Fibroblast of skin of abdomen (primary cell): ENCODE measurements at places on chromosomes 11 and 22.

GRCh38 chr11:1032310-1032891 lies 4.1 kb downstream of the MUC6 start:
- no peak for DNase-seq

DNA sequence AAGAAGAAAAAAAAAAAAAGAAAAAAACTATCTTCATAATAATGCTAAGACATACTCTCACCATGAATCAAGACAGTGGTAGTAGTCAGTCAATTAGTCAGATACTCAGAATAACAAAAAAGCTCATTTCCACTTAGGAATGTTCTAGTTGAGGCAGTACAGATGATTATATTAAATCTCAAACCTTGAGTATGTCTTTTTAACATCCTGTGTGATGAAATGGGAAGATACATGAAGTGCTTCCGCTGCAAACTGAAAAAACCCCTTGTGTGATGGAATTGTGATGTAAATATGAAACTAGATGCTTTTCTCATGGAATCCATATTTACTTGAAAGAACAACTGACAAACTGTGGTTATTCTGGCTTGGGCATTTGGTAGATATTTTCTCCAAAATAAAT lies 13.7 kb downstream of the AMOTL1 start:
- DNase-seq, result peak; percentile 65

- no peak for DNase-seq
These were observed 23.7 kb downstream of the NCF4 start for GRCh38 chr22:36884349-36885158.

GRCh38 chr22:38220653-38221386 lies 19.0 kb downstream of the MAFF start:
- no peak for DNase-seq

GRCh38 chr22:42883121-42883520 lies 26.0 kb upstream of the ARFGAP3 start:
- DNase-seq, result no peak

GRCh38 chr22:43563571-43563970 lies 151.8 kb downstream of the MPPED1 start:
- DNase-seq, result no peak

- no peak for DNase-seq
These were observed 28.4 kb upstream of the HMOX1 start for GRCh38 chr22:35352214-35353111.

DNA sequence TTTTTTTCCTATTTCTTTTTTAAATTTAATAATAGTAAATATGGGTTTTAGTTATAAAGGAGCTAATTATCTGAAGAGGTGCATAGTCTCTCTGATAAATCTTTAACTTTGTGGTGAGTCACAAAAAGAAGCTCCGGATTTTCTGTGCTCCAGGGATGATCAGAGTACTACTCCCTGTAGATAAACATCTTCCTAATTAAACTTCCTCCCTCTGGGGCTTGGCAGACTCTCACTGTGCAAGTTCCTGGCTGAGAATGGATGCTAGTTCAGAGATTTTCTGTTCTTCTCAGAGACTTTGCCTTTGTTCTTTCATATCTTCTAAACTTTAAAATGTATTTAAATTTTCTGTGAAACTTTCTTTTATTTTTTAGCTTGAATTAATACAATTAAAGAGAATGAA lies at the start of gene OR10G7:
OR10G7 (minus strand) TSS at position 72 of the 400 bp plus-strand sequence. CDS start 2,324 bp downstream, outside the sequence.
- DNase-seq, result no peak

- DNase-seq, result no peak
These were observed 5.2 kb upstream of the MUC5AC start for GRCh38 chr11:1152316-1153104.

DNA sequence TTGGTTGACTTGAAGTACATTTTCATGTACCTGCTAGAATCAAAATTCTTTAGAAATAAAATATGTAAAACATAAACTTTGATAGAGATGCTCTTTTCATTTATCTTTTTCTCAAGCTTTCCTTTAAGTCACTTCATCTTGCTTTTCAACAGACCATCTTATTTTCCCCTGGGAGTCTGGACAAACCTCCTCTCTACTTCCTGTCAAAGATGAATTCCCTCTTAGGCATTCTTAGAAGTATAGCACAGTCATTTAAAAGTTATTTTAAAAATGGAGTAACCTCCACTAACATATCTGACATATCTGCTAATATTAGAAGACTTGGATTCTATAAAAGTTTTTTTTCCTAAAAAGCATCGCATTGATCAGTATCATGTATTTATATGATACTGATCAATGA lies 84.8 kb upstream of the PAX6 start:
- DNase-seq, result peak; percentile 50

GRCh38 chr11:110432713-110433392 lies 3.1 kb downstream of the FDX1 start:
- DNase-seq, result peak; percentile 46

DNA sequence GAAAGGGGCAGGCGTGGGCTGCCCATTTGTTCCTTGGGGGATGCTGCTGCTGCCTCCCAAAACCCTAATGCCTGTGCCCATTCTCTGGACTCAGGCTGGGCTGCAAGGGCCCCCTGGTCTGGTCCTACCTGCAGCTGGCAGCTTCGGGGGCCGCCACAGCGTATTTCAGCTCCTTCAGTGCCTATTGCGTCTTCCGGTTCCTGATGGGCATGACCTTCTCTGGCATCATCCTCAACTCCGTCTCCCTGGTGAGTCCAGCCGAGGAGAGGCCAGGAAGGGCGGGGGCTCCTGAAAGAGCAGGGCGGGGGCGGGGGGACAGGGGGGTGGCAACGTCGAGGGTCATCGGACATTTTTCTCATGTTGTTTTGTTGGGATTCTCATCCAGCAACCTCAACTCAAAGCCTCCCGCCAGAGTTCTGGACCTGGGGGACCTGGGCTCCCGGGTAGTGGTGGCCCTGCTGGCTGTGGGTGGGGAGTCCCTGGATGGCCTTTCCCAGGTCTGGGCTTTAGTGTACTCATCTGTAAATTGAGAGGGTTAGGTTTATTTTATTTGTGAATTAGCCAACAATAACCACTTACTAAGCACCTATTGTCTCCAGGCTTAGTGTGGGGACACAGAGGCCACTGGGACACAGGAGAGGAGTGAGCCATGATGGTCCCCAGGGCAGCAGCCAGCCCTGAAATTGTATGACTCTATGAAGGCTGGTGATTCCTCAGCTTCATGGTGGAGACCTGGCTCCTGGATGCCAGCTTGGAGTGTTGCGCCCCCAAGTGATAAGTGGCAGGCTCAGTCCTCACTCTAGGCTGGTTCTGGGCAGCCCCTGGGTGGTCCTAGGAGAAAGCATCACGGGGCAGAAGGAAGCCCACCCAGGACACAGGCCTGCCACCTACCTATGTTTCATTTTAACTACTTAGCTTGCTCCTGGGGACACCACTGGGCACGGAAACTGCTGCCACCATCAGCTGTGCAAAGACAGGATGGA lies 36.0 kb downstream of the CAPN1 start:
- DNase-seq, result no peak

GRCh38 chr11:27381238-27381666 lies 18.2 kb upstream of the CCDC34 start:
- DNase-seq, result no peak

GRCh38 chr11:75013051-75013450 lies 24.3 kb downstream of the NEU3 start:
- DNase-seq, result peak; percentile 35

- no peak for DNase-seq
These were observed 60.5 kb upstream of the ARHGAP32 start for GRCh38 chr11:129252621-129253020.

GRCh38 chr11:23041001-23041503 lies 180.8 kb upstream of the CCDC179 start:
- no peak for DNase-seq

GRCh38 chr11:126426820-126427749 lies 71.6 kb downstream of the ST3GAL4 start:
- DNase-seq, result no peak

GRCh38 chr11:128536506-128536905 lies 50.9 kb downstream of the ETS1 start:
- DNase-seq, result no peak

DNA sequence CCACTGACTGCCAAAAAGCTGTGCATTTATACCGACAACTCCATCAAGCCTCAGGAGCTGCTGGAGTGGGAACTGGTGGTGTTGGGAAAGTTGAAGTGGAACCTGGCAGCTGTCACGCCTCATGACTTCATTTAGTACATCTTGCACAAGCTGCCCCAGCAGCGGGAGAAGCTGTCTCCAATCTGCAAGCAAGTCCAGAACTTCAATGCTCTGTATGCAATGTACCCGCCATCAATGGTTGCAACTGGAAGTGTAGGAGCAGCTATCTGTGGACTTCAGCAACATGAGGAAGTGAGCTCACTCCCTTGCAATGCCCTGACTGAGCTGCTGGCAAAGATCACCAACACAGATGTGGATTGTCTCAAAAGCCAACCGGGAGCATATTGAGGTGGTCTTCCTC lies at the start of gene SLC22A25:
SLC22A25 (minus strand) TSS at position 67 of the 400 bp plus-strand sequence. CDS start 13,947 bp downstream, outside the sequence.
- no peak for DNase-seq

DNA sequence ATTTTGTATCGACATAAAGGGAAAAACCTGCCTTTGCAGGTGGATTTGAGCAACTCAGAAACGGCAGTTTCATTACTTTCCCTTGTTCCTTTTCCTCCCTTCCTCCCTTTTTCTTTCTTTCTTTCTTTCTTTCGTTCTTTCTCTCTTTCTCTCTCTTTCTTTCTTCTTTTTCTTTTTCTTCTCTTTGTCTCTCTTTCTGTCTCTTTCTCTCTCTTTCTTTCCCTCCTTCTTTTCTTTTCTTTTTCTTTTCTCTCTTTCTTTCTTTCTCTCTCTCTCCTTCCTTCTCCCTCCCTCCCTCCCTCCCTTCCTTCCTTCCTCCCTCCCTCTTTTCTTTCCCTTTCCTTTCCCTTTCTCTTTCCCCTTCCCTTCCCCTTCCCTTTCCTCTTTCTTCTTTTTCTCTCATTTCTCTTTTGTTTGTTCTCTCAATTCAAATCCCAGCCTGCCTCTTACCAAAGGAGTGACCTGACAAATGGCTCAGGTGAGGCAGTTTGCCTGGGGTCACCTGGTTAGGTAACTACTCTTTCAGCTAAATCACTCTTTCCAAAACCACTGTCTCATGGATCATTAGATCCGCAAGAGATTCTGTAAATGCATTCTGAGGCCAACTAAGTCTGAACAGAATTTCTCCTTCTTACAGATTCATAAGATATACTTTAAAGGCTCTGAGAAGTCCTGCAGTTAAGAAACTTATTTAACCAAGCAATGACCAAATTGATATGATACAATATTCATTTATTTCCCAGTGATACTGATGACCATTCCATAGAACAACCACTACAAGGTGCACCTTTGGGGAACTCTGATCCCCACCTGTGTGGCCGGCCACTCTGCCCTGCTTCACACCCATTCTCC lies 75.3 kb downstream of the MYO18B start:
- DNase-seq, result no peak

- no peak for DNase-seq
These were observed 9.4 kb downstream of the C11orf97 start for GRCh38 chr11:94521684-94522083.

DNA sequence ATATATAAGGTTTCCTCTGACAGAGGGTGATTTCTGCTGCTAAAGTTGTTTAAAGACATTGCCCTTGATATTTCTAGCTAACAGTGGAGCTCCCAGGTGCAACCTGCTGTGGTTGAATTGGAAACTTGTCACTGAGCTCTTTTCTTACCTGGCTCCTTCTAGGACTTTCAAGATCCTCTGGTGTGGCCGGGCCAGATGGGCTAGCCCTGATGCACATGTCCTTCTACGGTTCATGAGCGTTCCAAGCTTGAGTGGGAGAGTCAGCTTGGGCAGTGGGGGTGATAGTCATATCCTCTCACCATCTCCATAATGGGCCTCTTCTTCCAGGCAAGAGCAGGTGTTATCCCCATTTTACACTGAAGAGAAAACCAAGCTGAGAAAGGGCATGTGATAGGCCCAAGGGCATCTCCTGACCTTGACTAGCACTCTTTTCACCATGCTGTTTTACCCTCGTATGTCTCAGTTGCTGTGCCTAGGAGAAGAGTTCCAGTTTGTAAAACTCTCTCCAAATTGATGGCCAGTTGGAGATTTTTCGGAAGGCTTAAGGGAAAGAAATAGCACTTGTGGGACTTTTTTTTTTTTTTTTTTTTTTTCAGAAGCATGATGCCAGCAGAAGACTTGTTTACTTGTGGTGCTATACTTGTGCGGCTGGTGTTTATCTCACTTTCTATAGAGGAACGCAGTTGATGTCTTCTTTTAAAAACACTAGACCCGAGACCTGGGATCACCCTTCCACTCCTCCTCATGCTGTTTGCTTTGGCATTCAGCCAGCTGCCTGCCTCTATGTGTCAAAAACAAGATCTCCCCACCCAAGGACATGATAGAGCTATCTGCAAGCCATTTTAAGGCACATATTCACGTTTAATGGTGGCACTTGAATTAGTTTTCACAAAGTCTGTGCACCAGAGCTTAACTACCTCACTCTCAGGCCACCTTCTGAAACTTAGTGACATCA lies 32.6 kb downstream of the TEAD1 start:
- DNase-seq, result no peak

GRCh38 chr11:19931771-19932369 lies 219.2 kb downstream of the NAV2 start:
- no peak for DNase-seq

DNA sequence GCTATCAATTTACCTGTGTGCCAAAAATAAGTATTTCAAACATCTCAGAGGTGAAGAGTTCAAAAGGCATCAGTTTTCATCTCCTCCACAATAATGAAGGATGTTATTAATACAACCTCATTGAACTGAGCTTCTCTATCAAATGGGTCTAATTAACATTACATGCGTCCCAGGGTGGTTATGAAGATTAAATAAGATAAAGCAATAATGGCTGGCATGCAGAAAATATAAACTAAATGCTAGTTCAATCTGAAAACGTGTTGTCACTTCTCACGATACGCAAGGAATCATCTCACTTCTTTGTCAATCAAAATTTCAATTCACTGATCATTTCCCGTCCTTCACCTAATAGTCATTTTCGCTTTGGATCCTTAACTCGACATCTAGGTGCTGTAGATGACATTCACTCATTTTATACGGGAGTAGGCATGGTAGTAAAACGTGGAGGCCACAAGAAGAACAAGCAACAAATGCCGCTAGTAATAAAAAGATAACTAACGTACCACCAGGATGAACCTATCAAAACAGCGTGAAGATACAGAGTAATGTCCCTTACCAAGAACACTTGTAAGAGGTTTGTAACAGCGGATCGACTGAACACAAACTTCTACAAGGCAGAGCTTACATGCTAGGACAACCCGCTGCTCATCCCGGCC lies 918 bp downstream of the CHORDC1 start:
- DNase-seq, result no peak

GRCh38 chr11:116837231-116838091 lies at the start of gene APOA1:
TSS of gene APOA1 (minus strand) at chr11:116837622. CDS start at chr11:116837387, 235 bp downstream.
- peak; percentile 26 for DNase-seq

- no peak for DNase-seq
These were observed 705 bp downstream of the FZD4 start for GRCh38 chr11:86954269-86955110.

DNA sequence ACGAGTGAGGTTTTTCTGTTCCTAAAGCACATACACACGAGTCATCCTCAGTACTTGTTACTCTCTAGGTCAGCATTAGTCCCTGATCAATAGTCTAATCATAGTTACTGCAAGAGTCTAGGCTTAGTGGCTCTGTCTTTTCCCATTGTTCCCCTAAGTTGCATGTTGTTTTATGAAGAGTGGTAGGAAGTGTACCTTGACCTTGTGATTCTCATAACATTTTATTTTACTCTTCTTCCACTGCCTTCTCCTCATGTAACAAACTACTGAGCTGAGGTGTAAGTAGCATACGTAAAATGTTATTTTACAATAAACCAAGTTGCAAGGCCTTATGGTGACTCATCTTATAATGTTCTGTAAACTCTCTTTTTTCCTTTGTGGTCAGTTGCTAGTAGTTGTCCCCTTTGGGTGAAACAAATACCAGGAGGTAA lies 15.0 kb downstream of the METTL15 start:
- DNase-seq, result peak; percentile 41
